ENCODE measurements at places on chromosomes 6 and 20.

GRCh38 chr20:21381619-21382018 lies 15.7 kb downstream of the NKX2-4 start:
- no peak for DNase-seq

DNA sequence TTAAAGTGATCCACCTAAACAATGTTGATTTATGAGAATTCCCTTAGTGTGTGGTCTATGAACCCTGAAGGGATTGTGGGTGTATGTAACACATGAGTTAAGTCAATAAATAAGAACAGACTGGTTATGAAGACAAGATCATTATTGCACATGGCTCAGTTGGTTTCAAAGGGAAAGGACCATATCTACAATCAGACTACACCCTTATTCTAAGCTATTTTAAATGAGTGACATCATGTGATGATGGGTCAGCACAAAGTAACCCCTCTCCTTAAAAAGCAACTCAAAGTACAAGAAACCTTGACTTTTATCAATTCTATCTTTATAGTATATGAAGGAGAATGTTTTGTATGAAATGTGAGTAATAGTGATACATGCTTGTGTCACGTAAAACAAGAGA lies 15.3 kb upstream of the ZSCAN23 start:
- no peak for DNase-seq

- no peak for DNase-seq
Observed at GRCh38 chr6:147662646-147663045, 154.2 kb downstream of the SAMD5 start.

GRCh38 chr6:162709431-162709830 lies 18.1 kb downstream of the PRKN start:
- DNase-seq = no peak

DNA sequence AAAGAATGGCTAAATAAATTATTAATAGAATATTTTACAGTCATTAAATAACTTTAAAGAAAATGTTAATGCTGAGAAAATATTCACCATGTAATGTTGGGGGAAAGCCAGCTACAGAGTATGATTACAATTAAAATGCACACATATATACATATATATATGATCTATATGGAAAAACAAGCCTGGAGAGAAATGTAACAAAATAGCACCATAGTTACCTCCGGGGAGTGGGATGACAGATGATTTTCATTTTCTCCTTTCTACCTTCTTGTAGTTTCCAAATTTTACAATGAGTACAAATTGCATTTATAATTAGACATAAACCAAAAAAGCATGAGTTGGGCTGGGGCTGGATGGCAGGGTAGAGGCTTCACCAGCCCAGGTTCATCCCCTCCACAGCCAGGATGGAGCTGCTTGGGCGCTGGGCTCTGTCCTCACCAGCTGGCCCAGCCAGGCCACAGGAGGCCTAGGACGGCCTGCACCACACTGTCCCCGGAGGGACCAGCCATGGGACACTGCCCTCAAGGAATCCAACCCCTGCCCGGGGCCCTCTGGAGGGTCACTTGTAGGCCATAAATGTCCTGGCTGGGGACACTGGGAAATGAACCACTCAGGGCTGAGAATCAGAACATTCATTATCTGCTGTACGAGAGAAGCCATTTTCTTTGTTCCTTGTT lies 10.3 kb downstream of the C20orf203 start:
- DNase-seq = no peak

DNA sequence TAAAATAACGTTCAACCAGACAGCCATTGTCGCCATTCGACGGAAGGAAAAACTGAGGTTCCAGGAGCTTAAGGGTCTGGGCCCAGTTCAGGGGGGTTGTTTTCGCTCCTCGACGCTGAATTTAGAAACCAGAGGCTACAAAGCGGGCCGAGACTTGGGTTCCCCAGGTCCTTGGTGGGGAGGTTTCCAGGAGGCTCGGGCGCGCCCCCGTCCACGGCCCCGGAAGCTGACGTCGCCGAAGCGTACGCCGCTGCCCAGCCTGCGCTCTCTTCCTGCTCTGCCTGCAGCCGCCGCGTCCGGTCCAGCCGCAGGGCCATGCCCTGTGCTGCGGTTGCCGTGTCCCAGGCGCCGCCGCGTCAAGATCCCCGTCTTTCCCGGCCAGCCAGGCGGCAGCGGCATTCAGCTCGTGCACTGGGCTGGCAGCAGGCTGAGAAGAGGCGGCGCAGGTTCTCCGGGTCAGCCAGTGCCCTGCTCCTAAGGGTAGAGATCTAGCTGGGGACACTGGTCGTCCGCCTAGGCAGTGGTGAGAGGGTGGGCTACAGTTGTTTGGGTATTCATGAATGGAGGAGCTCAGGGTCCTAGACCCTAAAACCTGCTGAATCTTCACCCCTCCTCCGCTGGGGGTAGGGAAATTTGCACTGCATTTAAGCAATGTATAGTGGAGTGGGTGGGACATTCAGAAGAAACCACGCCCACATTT lies 901 bp upstream of the TRIM26 start:
- peak; percentile 80 for DNase-seq

DNA sequence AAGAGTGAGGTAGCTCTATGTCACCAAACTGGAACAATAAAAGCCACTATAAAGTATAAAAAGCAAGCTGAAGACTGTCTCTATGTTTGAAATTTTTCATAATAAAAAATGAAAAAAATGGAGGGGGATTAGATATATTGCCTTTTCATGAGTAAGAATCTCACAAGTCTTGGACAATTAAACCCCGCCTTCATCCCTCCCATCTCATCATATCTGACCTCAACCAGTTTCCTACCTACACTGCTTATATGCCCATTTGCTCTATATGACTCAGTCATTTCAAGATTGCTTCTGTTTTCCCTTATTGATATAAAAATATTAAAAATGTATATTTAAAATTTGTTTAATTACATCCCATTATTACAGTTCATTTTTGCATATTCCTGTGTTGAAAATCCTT lies 2.9 kb upstream of the TRIM39 start:
- DNase-seq = no peak

DNA sequence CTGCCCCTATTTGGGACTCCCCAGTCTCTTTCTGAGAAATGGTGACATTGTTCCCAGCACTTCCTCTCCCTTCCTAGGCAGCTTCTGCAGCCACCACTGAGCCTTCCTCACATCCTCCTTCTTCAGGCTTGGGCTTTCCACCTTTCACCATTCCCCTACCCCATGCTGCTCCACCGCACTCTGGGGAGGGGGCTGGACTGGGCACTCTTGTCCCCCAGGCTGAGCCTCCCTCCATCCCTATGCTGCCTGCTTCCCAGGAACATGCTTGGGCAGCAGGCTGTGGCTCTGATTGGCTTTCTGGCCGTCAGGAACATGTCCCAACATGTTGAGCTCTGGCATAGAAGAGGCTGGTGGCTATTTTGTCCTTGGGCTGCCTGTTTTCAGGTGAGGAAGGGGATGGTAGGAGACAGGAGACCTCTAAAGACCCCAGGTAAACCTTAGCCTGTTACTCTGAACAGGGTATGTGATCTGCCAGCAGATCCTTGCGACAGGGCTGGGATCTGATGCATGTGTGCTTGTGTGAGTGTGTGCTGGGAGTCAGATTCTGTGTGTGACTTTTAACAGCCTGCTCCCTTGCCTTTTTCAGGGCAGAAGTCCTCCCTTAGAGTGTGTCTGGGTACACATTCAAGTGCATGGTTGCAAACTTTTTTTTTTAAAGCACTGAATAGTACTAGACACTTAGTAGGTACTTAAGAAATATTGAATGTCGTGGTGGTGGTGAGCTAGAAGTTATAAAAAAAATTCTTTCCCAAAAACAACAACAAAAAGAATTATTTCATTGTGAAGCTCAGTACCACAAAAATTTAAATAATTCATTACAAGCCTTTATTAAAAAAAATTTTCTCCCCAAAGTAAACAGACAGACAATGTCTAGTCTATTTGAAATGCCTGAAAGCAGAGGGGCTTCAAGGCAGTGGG lies 2.1 kb upstream of the CDKN1A start:
- DNase-seq = no peak

DNA sequence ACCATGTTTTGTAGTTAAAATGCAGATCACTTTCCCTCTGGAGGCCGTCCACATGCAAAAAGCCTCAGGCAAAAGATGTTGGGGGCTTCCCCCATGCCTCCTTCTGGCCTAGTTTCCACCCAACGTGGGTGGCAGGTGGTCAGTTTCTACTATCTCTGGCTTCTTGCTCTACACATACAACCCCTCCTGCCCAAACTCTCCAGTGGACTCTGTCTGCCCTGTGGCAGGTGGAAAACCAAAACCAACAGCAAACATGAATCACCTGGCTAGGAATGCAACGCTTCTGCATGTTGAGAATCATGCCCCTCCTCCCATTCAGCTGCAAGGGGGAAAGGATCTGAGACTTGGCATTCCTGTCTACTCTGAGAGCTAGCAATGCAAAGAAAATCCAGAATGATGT lies 94.8 kb downstream of the MBOAT1 start:
- DNase-seq = no peak

DNA sequence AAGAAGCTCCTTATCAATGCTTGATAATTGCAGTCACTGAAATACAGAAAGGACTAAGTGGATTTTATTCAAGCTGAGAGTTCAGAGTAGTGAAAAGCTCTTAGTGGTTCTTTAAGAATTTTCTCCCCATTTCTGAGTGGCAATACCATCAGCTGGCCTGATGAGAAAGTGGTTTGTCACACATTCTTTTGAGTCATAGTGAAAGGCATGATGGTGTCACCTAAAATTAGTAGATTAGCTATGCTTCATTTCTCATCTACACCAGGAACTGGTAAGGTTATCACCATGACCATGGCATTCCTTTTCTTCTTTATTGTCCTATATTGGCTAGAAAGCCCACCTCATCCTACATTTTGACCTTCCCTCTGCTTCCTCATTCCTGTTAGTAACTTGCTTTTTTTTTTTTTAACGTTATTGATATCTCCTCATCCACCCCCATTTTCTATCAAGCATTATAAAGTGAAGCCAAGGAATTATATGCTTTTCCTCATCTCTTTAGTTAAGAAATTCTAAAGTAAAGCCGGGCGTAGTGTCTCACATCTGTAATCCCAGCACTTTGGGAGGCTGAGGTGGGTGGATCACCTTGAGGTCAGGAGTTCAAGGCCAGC lies 67.4 kb upstream of the LOC128125822 start:
- no peak for DNase-seq

GRCh38 chr20:30610029-30610693 lies 647.3 kb upstream of the DEFB115 start:
- peak; percentile 26 for DNase-seq

DNA sequence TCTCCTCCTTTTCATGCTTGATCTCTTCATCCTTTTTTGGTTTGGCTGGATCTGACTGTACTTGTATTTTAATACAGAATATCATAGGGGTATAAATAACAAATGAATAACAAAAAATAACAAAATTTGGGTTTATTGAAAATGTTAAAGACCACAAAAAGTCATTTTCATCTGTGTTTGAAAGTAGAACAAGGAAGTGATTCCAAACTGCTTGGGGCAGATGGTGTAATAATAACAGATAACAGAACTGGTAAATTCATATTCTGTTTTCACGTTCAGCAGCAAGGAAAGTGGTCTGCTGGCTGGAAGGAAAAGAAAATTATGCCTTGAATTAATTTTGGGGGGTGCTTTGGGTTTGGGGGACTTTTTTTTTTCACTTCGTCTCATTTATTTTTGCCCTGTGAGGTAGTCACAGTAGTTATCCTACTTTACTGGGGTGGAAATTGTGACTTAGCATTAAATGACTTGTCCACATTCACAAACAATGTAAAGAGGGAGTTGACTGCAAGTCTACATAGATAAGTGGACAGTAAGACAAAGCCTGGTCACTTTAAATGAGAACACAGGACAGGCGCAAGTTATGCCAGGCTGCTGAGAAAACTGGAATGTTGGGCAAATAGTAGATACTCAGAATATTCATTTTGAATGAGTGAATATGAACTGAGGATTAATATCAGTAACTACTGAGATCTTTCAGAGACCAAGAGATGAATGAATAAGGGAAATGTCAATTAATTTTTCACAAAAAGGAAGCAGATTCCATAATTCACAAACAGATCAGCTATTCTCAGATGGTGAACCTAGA lies 193.9 kb upstream of the CITED2 start:
- DNase-seq = no peak

GRCh38 chr6:39923861-39924260 lies 10.4 kb downstream of the MOCS1 start:
- DNase-seq = no peak

- no peak for DNase-seq
Observed at GRCh38 chr6:154648188-154648887, 84.9 kb upstream of the SCAF8 start.

DNA sequence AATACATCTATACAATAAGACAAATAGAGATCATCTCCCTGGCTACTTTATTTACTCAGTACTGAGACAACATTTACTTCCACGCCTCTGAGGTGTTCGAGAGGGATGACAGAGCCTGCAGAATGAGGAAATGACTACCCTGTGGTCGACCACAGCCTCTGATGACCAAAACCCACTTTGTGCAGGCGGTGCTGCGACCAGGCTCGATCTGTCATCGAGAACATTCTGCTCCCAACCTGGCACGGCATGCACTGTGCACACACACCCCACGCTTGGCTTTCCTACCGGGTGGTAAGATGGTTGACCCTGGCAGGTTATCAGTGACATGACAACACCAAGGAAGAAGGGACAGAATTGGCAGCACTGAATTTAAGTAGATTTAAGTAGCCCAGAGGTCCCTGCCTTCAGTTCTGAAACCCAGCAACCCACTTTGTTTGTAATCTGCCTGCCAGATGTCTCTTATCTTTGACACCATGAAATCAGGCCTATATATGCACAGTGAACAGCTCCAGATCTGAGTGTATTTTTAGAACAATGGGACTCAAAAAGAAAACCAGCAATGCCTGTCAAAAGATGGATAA lies 42.6 kb downstream of the TTI1 start:
- DNase-seq = no peak

DNA sequence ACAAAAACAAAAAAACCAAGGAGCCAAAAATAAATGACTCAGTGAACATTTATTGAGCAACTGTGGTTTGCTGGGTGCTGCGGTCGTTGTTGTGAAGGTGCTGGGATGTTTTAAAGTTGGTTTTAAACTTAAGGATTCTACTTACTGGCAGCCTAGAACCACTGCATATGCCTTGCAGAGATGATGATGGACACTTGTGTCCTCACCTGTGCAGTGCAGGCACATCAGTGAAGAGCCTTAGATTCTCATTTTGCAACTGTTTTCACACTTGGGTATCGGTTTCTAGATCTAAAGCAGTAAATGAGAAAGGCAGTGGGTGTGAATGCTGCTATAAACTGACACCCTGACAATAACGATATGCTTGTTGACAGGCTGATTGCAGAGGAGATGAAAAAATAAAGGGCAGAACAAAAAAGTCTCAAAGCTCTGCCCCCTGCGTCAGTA lies 68.8 kb downstream of the UTRN start:
- DNase-seq = no peak

Measured in MG63 (cell line).